ENCODE measurements at places on chromosomes 2 and 18.

- DNase-seq: no peak
Measured at GRCh38 chr2:215207791-215208367, 69.5 kb upstream of the ABCA12 start.

GRCh38 chr2:20391951-20392699, 41.5 kb upstream of the PUM2 start:
- DNase-seq: no peak

DNA sequence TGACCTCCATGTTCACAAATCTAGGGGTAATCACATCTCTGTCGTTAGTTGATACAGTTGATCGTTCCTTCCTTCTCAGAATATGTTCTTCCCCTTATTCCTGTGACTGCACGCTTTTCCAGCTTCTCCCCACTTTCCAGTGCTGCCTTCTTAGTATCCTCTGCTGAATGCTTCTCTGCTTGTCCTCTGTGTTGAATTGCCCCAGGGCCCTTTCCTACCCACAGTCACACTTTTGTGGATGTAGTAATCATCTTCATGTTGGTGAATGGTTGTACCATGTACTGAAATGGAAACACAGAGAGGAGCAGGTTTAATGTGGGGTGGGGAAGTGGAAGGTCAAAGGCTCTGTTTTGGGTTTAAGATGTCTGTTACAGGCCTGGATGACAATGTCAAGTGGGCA, 47.2 kb downstream of the EML6 start:
- no peak for DNase-seq

DNA sequence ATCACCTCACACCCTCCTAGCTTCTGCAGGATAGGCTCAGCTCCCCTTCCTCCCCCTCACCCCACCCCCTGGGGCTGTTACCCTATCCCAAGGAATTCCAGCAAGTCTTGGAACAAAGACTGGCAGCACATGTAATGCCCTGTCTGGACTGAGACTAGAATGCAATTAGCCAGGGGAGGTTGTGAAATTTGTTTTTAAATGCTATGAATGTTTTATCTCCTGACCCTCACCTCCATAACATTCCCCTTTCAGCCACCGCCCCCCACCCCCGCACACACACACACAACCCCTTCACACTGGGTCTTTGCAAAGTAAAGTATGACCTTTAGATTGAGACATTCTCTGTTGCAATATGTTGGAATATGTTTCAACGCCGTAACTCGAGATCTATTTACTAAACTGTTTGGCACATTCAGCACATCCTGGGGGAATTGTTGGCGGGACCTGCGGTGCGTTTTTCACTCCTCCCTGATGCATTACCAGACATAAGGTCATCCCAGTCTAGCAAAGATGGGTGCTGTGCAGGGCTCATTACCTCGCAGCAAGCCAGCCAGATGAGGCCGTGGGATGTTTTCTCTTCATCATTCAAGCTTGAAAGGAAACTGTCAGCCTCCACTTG, 290.7 kb upstream of the SLC14A2 start:
- no peak for DNase-seq

DNA sequence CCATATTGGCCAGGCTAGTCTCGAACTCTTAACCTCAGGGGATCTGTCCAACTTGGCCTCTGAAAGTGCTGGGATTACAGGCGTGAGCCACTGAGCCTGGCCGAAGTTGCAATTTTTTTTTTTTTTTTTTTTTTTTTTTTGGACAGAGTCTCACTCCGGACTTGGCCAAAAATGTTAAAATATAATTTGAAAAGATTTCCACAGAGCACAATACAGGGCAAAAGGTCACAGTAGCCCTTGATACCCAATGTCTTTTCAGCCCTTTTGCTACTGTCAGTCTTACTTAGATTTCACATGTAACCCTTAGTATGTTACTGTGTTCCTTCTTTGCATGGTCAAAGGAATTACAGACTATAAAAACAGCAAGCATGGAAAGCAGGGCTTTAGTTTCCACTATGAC, 42.6 kb upstream of the MAPRE2 start:
- DNase-seq: peak; percentile 29

GRCh38 chr2:64492821-64493220, 31.3 kb upstream of the AFTPH start:
- no peak for DNase-seq

GRCh38 chr18:10258836-10259474, 195.5 kb upstream of the APCDD1 start:
- DNase-seq: no peak

DNA sequence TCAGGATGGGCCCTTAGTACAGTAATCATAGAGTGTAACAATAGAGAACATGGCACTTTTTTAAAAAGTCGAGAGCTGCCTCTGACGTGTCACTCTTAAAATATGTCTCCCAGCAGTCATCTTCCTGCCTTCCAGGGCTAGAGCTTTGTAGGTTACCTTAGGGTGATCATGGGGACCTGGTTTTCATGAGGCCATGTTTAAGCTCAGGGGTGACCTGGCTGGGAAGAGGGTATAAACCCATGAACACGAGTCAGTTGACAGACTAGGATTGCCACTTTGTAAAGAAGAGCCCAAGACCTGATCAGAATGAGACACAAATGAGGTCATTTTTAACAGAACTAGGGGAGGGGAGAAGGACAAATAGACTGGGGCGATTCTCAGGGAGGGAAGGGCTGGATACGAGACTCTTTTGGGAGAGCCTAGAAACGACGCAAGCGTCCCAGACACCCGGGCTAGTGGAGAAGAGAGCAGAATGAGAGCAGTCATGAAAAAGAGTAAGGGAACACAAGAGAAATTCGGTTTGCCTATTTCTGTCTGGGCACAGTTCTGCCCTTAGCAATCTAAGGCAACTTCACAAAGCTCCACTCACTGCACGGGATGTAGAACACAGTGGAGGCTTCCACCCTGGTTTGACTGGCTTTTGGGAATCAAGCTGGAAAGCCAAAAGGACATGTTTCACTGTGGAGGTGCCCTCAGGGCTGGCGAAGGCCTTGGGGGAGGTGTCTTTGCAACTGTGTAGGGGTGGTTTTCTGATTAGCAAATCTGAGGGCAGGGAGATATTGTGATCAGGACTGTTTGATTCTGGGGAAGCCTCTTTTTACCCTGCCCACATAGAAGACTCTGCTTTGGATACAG, 1.8 kb upstream of the RAB31 start:
- DNase-seq: no peak

DNA sequence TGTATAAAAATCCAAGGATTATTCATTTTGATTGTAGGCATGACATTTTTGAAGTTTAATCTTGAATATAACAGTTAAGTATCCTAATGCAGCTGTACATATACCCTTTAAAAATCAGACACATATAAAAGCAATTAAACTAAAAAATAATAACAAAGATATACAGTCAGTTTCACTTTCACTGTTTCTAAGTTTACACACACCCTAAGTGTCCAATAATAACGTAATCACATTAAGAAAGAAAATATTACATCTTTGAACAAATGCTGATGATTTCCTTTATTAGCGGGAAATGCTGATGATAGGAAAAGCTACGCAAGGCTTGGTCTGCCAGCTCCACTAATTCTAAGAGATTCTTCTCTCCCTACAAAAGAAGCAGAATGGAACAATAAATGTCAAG, 38.8 kb downstream of the RTTN start:
- DNase-seq: no peak

GRCh38 chr18:72672364-72673184, 128.4 kb upstream of the CBLN2 start:
- no peak for DNase-seq

- DNase-seq: no peak
Measured at GRCh38 chr18:25759111-25759510, 331.3 kb downstream of the SS18 start.

DNA sequence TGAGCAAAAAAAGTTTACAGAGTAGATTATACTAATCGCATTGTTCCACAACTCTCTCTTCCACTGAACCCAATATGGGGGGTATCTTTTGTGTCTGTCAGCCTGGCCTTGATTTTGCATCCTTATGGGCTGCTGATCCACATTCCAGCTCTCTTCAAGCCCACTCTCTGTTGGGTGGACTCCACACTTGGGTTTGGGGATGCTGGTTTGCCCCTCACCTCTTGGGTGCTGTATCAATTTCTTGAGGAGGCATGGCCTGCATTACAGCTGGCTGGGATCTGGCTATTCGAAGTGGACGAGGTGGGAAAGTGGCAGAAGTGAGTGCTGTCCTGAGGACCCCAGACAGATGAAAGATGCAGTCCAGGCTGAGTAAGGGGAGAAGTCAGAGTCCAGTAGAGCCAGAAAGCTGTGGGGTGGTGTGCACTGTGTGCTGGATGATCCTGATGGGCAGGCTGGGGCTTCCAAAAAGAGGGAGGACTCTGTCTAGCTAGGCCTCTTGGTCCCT, 141.4 kb downstream of the CAPN13 start:
- DNase-seq: no peak

DNA sequence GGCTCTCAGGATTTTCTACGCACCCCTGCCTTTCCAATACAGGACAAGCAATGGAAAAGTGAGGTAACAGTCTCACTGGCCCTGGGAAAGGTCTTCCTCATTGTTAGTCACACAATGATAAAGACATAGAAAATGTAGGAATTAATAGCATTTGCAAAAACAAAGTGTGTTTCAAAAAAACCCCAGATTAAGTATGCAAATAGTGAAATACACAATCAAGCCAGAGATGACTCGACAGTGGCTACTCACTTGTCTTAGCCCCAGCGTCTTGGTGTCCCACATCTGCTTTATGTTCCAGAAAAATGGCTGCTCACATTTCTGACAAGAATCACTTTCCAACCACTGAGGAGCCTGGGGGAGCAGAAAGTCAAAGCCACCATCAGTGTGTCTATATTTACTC, 47.0 kb upstream of the AP1S3 start:
- no peak for DNase-seq

DNA sequence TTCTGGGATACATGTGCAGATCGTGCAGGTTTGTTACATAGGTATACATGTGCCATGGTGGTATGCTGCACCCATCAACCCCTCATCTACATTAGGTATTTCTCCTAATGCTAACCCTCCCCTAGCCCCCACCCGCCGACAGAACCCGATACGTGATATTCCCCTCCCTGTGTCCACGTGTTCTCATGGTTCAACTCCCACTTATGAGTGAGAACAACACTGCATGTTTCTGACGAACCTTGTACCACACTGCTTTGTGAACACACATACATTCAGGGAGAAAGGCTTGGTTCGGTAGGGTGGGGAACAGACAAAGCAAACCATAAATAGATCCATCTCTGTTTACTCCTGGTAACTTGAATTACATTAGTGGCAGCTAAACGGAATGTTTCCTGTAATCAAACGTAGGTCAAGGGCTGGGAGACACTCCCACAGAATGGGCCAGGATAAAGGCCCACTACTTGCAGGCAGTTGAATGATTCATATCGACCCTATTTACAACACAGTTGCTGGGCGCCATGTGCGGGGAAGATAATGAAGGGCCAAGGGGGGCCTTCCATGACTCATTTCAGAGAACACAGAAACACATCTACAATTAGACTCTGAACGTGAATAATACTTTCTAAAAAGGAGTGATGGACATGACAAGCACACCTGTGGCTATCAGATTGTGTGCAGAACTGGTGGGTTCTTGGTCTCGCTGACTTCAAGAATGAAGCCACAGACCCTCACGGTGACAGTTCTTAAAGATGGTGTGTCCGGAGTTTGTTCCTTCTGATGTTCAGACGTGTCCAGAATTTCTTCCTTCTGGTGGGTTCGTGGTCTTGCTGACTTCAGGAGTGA, 56.8 kb upstream of the KIDINS220 start:
- no peak for DNase-seq

- no peak for DNase-seq
Measured at GRCh38 chr2:134715932-134716643, 2.7 kb downstream of the TMEM163 start.

GRCh38 chr2:31168291-31168690, 30.1 kb upstream of the GALNT14 start:
- DNase-seq: no peak

GRCh38 chr2:119304847-119305246, 61.8 kb downstream of the C2orf76 start:
- DNase-seq: no peak

DNA sequence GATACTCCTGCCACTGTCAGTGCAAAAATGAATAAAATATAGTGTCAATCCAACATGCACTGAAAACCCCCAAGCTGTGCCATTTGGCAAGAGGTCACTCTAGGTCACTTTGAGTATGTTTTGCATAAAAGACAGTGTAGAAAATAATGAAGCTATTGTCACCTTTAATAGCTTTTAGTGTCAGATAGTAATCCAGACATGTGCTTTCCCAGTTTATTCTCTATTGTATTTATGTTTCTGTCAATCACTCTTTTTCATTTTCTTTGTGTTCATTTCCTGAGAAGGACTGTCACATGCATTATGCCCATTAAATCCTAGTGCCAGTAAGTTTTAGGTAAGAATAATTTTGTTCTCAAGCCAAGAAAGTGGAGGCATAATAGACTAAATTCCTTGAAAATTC, 1073.9 kb upstream of the CDH2 start:
- DNase-seq: no peak

- DNase-seq: no peak
Measured at GRCh38 chr2:233979748-233980147, 62.6 kb downstream of the TRPM8 start.

- no peak for DNase-seq
Measured at GRCh38 chr2:203346612-203347011, 18.4 kb downstream of the ABI2 start.

DNA sequence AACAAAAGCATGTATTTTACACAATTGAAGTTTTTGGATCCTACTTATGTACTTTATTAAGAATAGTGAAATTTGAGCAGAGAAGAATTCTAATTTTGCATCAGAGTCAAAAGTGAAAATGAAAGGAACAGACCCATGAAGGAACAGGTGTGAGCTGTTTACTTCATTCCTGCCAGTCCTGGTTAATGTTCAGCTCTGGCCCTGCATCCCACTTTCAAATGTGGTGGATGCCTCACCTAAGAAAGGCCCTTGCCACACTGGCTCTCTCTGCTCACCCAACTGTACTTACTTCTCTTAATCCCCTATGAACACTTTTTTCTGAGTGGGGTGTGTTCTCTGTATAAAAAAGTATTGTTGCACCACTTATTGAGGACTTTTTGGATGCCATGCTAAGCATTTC, 22.2 kb downstream of the FAM110C start:
- no peak for DNase-seq

DNA sequence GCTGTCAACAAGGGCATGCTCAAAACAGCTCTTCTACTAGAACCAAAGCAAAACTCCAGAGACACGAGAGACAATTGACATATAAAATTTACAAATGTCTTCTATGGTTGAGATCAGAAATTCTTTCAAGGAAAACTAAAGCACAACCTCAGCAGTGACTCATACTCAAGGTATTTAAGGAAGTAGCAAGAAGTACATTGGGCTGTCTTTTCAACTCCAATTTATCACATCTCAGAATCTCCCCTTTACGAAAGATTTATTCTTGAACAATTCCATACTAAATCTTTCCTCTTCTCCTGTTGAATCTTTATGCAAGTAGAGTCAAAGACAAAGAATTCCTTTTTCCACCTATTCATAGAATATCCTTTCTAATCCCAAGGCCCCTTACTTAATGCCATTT, 324.0 kb downstream of the IRS1 start:
- no peak for DNase-seq

- peak; percentile 24 for DNase-seq
Measured at GRCh38 chr2:219171231-219171651, 1.4 kb upstream of the SLC23A3 start.

GRCh38 chr2:121778741-121779487, 23.5 kb downstream of the TSN start:
- no peak for DNase-seq

GRCh38 chr2:180075870-180076269, 68.8 kb upstream of the CWC22 start:
- no peak for DNase-seq

- no peak for DNase-seq
Measured at GRCh38 chr2:54040685-54041084, 69.9 kb upstream of the PSME4 start.

- no peak for DNase-seq
Measured at GRCh38 chr18:9507565-9508088, 32.3 kb downstream of the RALBP1 start.
